ENCODE measurements at places on chromosomes 11 and 22.

- no peak for DNase-seq
Measured at GRCh38 chr11:44403587-44404273, 93.8 kb upstream of the ALX4 start.

DNA sequence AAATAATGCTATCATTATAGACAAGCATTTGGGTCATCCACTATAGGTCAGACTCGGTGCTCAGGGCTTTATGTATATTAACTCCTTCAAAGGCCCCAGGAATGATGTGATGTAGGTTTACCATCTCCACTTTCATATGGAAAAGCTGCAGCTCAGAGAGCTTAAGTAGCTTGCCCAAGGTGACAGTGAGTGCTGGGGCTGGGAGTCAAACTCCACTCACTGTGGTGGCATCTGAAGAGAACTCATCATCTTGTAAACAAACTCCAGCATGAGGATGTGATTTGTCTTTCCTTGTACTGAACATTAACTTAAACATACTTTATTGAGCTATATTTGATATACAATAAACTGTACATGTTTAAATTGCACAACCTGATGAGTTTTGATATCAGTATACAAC lies 25.4 kb downstream of the TENM4 start:
- DNase-seq = no peak

GRCh38 chr11:32433101-32433913 lies 2.0 kb downstream of the WT1 start:
- DNase-seq = no peak

GRCh38 chr11:115505175-115505574 lies 960 bp upstream of the CADM1 start:
- DNase-seq = no peak

- no peak for DNase-seq
Measured at GRCh38 chr22:20525048-20525447, 17.6 kb downstream of the MED15 start.

GRCh38 chr11:44033411-44033850 lies 14.3 kb upstream of the ACCSL start:
- no peak for DNase-seq

GRCh38 chr11:59944720-59945119 lies 6.5 kb downstream of the OOSP1 start:
- no peak for DNase-seq

DNA sequence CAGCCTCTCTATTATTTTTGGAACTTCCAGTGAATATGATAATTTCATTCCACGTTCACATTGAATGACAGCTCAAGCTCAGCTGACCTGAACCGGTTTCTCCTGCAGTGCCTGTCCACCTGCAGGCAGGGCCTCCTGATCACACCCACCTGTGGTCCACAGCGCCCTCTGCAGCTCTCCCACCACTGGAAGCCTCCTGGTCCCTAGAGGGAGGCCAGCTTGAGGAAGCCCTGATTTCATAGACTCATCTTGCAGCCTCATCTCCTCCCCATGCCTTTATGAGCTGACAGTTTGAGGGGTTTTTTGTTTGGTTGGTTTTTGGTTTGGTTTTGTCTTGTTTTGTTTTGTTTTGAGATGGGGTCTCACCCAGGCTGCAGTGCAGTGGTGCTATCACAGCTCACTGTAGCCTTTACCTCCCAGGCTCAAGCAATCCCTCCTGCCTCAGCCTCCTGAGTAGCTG lies 29.9 kb upstream of the MALAT1 start:
- DNase-seq = no peak

DNA sequence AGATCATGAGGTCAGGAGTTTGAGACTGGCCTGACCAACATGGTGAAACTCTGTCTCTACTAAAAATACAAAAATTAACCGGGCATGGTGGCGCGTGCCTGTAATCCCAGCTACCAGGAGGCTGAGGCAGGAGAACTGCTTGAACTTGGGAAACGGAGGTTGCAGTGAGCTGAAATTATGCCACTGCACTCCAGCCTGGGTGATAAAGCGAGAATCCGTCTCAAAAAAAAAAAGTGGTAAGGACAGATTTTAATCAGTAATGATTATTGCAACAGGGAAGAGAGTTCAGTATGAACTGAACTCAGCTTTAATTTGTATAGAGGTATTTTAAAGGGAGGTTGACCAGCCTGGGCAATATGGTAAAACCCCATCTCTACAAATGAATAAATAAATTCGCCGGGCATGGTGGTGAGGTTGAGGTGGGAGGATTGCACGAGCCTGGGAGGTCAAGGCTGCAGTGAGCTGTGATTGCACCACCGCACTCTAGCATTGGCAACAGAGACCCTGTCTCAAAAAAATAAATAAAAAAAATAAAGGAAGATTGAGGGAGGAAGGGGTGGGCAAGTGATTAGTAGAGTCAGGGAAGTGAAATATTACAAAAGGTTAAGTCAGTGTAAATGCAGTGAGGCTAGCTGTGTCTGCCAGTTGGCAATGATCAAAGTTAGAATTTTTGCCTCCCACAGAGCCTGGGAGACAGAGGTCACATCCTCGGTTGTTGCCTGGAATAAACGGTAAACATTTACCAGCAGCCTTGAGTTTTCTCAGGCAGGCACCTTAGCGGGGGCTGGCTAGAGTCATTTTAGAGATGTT lies 2.6 kb upstream of the MCM5 start:
- DNase-seq = no peak

DNA sequence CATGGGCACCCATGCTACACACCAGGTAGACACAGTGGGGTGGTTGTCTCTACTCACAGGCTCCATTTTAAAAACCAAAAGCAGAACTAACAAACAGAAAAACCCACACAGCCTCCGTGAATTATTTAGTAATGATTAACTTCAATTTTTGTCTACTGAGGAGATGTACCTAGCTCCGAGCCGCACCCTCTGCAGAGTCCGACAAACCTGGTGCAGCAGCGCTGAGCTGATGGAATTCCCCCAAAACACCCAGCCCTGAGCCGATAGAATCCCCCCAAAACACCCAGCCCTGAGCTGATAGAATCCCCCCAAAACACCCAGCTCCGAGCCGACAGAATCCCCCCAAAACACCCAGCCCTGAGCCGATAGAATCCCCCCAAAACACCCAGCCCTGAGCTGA lies 927.0 kb downstream of the BRD1 start:
- no peak for DNase-seq

DNA sequence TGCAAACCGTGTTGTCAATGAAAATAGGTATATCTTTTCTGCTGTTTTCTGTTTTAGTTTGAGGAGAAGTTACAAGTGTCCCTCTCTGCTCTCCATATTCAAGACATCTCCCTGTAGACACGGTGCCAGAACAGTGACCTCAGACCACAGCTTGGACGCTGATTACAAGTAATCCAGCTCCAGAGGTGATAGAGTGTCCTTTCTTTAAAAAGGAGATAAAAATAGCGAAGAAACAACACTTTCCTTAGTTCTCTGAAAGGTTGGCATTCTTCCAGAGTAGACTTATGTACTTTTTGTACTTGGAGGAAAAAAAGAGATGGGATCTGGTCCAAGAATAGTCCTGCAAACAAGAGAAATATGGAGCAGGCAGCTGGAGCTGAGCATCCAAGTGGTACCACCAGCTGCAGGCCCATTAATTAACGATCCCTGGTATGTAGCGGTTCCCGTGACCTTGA lies 43.0 kb upstream of the WT1 start:
- DNase-seq = no peak

DNA sequence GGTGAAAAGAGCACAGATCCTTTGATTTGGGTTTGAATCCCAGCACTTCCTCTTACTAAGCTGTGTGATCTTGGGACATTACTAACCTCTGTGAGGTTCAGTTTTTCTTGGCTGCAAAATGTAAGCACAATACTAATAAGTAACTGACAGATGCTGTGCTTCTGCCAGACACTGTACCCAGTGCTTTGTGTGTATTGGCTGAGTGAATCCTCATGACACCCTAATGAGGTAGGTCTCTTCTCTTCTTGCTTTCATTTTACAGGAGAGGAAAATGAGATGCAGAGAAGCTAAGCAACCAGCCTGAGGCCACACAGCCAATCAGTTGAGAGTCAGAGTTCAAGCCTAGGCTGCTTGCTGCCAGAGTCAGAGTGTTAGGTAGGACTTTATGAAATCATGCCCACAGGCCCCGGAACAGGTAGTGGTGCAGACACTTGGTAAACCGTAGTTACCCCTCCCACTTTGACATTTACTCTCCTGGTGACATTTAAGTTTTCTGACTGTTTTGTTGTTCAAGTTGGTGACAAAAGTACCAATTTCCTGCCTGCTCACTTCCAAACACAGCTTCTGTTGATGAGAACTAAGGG lies 21.2 kb downstream of the PTPRJ start:
- no peak for DNase-seq

- DNase-seq = no peak
Measured at GRCh38 chr11:118221419-118221818, 3.4 kb downstream of the JAML start.

- DNase-seq = no peak
Measured at GRCh38 chr11:69005183-69005630, 7.8 kb downstream of the MRGPRF start.

DNA sequence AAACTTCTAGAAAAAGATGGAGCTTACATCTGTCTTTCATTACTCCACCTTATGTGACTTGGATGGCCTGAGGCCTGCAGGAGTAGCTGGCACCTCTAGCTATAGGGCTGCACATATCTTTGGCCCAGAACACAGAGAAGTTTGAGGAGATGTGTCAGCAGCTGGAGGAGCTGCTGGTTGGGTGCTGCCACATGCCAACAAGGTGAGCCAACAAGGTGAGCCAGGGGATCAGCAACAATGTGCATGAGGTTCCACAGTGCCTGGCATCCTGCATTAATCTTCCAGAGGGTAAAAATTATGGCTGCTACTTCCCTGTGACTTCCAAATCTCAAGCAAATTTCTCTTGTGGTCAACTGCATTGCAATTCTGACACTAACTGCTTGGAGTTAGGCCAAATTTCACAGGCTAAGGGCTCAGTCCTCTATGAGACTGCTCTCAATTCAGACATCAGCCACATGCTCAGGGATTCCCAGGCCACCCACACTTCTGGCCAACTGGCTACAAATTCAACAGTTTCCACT lies 16.0 kb downstream of the RBM7 start:
- no peak for DNase-seq

GRCh38 chr11:324156-324555 lies 3.5 kb upstream of the IFITM3 start:
- no peak for DNase-seq

GRCh38 chr11:119571311-119571710 lies 148.3 kb upstream of the THY1 start:
- no peak for DNase-seq

DNA sequence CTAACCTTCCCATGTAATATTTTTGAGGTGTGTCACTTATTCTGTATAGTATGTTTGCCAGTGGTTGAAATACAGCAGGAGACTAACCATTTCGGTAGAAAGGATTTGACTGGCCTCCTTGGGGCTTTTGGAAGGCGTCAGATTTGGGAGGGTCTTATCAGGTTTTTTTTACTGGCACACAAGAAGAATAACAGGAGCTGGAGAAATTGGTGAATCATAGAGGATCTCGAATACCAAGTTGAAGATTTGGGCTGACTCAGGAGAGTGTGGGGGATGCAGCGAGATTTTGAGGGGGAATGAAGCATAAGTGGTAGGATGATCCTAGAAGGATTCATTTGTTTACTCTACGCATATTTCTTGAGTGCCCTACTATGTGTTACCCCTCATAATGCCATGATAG lies 200.5 kb downstream of the DDX10 start:
- no peak for DNase-seq

DNA sequence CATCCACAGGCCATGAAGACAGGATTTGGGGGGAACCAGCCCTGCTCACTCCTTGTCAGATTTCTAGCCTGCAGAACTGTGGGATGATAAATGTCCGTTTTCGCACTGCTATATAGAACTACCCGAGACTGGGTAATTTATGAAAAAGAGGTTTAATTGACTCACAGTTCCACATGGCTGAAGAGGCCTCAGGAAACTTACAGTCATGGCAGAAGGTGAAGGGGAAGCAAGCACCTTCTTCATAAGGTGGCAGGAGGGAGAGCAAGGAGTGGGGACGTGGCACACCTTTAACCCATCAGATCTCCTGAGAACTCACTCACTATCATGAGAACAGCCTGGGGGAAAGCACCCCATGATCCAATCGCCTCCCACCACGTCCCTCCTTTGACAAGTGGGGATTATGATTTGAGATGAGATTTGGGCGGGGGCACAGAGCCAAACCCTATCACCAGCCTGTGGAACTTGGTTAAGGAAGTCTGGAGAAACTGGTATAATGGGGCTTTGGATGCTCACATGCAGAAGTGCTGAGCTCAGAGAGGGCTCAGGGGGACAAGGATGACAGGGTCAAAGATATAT lies 50.7 kb downstream of the MYEOV start:
- no peak for DNase-seq

GRCh38 chr11:59680287-59681154 lies 11.7 kb upstream of the PATL1 start:
- no peak for DNase-seq

GRCh38 chr11:96257972-96258934 lies 84.7 kb downstream of the MAML2 start:
- no peak for DNase-seq

GRCh38 chr11:97746818-97747217 lies 1273.9 kb upstream of the CNTN5 start:
- DNase-seq = no peak

DNA sequence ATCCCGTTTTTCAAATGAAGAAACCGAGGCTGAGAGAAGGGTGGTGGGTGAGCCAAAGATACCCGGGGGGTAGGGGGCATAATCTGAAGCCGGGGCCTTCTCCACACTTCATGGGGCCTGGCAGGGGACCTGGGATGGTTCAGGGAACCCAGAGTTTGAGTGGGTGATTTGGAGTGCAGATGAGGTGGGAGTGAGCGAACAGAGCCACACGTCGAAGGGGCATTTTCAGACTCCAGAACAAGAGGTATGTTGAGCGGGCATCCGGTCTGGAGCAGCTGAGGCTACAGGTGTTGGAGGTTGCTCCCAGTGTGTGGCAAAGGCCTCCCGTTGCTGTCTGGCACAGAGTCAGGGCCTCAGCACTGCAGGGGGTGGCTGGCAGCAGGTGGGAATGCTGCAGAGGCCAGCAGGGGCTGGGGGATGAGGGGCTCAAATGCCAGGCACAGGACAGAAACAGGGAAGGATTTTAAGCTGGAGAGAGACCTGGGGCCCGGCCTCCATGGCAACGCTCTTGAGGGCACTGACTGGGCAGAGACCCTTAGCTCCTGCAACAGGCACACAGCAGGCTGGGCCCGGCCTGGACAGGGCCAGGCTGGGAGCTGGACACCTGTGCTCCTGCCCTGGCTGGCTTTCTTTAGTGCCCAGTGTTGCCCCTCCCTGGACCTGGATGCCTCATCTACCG lies 46.2 kb downstream of the WNT11 start:
- no peak for DNase-seq

All from cortex of kidney (tissue), 1 donor.